ENCODE measurements at places on chromosomes 12 and 14.

- DNase-seq = no peak
Observed at GRCh38 chr14:75976826-75977581, 4.8 kb downstream of the TGFB3 start.

- DNase-seq = no peak
Observed at GRCh38 chr14:87840906-87841305, 152.1 kb downstream of the GALC start.

DNA sequence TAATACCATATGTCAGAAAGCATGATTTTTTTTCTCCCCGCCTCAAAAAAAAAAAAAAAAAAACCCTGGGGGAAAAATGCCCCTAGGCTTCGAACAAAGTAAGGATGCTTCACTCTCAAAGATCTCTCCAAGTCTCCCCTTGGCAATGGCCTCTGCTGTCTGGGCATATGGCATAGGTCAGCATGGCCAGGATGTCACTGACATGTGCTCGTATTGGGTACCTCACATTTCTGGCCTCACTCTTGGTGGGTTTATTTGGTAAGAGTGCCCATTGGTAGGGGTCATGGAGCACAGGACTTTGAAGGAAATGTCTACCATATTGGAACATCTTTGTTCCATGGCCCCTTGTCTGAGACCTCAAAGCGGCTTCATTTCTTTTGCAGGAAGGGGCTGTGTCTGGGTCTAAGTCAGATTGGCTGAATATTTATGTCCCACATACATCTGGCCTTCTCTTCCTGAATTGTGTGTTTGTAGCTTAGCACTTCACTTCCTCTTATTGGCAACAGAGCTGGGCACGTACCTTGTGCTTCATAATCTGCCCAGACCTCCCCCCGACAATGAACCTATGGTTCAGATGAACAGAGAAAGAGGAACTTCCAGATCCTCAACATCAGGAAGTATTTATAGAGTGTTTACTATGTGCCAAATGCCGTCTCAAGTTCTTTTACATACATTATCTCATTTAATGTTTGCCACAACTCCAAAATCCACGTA lies 36.3 kb upstream of the OAS1 start:
- peak; percentile 19 for DNase-seq

GRCh38 chr14:104681689-104682074 lies 7.7 kb upstream of the INF2 start:
- peak; percentile 97 for DNase-seq

DNA sequence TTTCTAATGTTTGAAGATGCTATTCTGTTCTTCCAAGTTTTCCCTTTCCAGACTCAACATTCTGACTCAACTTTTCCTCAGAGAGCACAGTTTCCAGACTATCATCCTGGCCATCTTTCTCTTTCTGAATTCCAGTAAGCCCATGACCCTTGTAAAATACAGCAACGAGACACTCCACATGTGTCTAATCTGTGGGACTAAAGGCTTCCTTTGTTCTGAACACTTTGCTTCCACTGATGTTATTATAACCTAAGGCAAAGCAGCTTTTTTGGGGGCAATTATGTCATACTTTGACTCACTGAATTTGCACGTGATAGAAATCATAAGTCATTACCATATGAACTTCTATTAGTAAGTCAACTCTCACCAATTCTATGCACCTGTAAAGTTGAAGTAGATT lies 6.3 kb upstream of the ART4 start:
- DNase-seq = peak; percentile 81

DNA sequence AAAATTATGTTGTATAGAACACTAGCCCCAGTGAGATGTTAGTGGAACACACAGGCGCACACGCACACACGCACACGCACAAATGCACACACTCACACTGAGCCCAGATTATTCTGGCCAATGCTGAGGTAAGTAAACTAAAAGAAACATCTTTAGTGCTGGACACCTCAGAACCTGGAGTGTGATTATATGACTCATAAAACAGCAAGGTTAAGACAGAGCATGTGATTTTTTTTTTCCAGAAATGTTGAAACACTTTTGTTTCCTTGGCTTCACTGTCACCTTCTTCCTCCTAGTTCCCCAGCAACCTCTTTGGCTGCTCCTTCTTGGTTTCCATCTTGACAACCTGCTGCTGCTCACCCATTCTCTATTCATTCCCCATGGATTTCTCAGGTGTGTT lies 141.0 kb upstream of the ALG10B start:
- DNase-seq = no peak

DNA sequence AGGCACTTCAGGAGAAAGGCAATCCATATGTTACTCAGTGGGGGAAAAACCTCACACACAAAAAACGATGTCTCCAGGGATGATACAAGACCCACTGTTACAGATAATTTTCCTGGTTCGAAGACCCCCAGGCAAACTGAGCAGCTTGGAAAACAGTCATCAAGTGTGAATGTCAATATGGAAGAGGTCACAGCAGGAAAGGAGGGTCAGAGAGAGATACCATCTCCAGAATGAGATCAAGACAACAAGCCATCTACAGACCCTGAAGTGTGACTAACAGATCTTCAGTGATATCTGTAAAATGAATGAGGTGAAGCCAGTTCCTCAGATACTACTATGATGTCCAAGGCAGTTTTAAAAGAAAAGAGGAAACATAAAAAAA lies 28.6 kb downstream of the GNS start:
- DNase-seq = peak; percentile 92

- DNase-seq = no peak
Observed at GRCh38 chr12:54725233-54725843, 77.2 kb upstream of the DCD start.

DNA sequence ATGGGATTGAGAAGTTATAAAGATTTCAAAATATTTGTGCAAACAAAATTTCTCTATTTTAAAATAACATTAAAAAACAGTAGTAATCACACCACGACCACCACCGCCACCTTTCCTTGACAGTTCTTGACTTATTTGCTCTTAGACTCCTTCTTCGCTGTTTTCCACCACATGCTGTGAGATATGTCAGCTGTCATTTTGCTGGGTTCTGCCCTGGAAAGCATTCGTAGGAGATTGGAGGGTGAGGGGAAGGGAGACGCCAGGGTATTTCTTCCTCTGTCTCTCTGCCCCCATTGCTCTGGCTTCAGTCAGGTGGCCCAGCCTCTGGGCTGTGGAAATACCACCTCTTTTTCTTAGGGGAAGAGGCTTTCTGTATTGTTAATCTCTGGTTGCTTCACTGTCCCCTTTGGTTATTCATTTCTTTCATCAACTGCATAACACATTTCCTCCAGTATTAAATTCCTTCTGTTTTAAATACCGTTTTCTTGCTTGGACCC lies 186.2 kb downstream of the NEDD1 start:
- no peak for DNase-seq

GRCh38 chr12:111715279-111715678 lies 29.4 kb downstream of the ACAD10 start:
- no peak for DNase-seq

DNA sequence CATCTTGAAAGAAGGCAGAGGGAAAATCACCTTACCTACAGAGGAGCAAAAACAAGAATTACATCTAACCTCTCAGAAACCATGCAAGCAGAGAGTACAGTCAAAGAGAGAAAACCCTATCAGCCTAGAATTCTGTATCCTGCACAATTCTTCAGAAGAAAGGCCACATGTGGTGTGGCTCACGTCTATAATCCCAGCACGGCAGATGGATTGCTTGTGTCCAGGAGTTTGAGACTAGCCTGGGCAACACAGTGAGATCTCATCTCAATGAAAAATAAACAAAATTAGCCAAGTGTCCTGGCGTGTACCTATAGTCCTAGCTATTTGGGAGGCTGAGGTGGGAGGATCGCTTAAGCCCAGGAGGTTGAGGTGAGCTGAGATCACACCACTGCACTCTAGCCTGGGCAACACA lies 48.2 kb downstream of the ATF7 start:
- no peak for DNase-seq

- DNase-seq = no peak
Observed at GRCh38 chr12:18352312-18352711, 91.0 kb downstream of the PIK3C2G start.

DNA sequence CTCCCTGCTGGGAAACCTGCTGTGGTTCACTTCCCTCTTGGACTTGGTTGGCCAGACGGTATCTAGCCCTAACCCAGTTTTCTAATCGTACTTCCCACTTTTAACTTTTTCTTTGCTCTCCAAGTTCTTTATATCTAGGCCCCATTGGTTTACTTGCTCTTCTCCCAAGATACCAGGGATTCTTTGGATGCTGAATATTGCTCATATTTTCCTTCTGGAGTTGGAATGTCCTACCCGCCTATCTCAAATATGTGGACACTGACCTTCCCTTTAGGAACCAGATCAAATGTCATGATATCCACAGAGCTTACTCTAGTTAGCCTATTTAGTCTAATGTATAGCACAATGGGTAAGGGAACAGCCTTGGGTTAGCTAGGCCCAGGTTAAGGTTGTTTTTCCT lies 228.6 kb downstream of the DACT1 start:
- DNase-seq = no peak

- DNase-seq = peak; percentile 78
Observed at GRCh38 chr14:99378782-99379214, 101.9 kb downstream of the SETD3 start.

DNA sequence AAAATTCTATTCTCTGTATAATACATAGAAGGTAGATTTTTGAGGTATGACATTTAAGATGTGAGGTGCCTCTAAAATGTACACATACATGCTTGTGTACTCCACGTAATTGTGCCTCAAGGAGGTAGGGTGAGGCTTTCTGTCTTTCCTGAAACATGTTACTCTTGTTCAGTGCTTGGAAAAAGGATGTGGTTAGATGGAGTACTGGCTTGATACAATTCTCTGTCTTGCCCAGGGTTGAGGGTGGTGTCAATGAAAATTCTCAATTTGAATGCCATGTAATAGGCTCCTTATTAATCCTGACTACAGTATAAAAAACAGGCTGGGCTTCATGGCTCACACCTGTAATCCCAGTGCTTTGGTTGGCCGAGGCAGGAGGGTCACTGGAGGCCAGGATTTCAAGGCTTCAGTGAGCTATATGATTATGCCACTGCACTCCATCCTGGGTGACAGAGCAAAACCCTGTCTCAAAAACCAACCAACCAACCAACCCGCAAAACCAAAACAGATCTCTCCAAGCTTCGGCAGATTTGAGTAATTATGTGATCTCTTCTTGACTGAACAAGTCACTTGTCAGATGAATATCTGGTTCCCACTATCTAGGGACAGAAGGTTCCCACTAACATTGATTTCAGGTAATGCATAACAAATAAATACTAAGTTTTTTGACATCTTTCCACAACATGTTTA lies 41.6 kb downstream of the RCOR1 start:
- DNase-seq = no peak

- DNase-seq = no peak
Observed at GRCh38 chr14:81886588-81886987, 352.9 kb upstream of the SEL1L start.

GRCh38 chr14:104294628-104294982 lies 156.2 kb downstream of the KIF26A start:
- peak; percentile 43 for DNase-seq

DNA sequence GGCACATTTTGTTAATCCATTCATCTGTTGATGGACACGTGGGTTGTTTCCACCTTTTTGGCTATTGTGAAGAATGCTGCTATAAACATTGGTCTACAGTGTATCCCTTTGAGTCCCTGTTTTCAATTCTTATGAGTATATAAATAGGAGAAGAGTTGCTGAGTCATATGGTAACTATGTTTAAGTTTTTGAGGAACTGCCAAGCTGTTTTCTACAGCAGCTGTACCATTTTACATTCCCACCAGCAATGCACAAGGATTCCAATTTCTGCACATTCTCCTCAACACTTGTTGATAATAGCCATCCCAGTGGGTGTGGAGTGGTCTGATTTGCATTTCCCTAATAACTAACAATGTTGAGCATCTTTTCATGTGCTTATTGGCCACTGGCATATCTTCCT lies 6.9 kb upstream of the SVOP start:
- DNase-seq = no peak

GRCh38 chr12:52221912-52222457 lies 11.1 kb upstream of the KRT7 start:
- peak; percentile 86 for DNase-seq

DNA sequence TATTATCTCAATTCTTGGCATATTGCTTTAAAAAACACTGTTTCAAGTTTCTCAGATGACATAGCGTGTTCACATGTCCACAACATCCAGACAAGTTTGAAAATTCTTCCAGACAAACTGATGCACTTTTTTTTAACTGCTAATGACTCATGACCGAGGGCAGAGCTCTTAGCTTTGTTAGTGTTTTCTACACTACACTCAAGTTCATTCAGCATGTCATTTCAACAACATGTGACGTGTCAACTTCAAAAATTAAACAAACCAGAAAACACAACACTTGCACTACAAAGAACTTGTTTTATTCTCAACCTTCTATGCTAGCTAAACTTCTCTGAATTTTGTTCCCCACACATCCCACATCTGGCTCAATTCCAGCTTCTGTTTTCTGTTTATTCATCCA lies 1186.3 kb upstream of the FLRT2 start:
- no peak for DNase-seq
